ENCODE measurements at places on chromosomes 11 and 22.

DNA sequence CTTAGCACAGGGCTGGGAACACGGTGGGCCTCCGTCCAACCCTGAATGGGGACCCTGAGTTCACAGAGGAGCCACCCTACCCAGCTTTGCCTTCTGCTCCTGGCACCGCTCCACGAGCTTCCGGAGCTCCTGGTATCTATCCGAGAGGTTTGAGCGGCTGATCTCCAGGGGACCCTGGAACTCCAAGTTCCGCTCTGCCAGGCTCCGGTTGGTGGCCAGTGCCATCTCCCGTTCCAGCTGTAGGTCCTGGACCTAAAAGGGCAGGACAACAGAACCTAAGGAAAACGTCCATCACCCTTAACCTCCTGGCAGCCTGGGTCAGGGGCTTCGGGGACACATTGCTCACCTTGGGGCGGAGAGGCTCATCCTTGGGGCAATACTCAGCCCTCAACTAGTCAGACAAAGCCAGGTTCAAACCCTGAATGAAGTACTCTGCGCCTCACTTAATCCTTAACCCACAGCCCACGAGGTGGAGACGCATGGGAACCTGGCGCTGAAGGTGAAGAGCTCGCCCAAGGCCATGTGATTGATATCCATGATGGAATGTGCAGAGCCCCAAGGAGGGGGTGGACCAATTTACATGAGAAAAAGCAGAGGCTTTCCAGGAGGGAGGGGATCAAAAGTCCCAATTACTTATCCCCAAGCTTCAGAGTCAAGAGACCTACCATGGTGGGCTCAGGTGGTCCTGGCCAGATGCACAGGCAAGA, 27.1 kb downstream of the VPS37C start:
- DNase-seq: no peak

GRCh38 chr11:123409456-123410217, 20.4 kb upstream of the GRAMD1B start:
- DNase-seq: no peak

- no peak for DNase-seq
Observed at GRCh38 chr11:37230865-37231264, 632.8 kb upstream of the RAG2 start.

DNA sequence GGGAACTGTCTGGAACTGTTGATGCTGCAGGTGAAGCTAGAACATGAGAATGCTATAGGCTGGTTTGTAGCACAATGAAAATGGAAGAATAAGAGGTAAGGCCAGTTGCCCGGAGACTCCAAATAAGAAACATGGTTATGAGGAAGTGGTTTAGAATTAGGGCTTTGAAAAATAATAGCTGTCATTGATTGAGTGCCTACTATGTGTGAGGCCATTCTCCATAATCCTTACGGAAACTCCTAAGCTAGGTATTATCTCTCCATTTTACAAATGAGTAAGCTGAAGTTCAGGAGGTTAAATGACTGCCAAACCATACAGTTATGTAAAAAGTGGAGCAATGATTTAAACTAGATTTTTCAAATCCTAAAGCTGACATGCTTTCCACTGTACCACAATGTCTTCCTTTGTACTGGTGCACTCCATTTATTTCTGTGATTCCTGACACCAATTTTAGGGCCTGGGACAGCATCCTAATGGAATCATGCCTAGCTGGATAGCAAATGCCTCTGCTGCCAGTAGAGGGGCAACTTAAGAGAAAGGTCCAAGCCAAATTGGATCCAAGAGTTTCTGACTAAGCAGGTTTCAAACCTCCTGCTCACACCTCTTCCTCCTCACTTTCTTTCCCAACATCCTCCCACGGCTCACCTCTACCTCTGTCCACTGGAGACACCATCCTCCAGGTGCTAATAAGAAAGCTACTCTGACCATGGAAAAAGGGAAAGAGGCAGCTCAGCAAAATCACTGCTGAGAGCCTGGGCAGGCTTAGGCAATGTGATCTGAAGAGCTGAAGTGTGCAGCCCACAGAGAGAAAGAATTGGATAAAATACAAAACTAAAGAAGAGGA, 46.9 kb upstream of the PICALM start:
- peak; percentile 92 for DNase-seq

DNA sequence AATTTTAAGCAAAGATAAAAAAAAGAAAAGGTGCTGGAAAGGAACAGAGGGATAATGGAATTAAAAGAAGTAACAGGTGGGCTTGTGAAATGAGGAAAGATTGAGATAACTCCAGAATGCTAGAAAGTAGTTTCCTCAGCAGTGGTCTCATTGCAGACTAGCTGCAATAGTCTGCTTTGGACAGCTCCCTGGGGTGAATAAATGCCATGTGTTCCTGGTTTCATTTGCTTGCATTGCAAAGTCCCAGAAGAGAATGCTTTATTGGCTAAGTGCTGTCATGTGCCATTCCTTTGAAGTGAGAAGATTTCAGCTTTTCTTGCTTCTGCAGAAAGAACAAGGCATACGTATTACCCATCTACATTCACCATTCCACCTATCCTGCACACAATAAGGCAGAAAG, 478.8 kb upstream of the RAG2 start:
- no peak for DNase-seq

DNA sequence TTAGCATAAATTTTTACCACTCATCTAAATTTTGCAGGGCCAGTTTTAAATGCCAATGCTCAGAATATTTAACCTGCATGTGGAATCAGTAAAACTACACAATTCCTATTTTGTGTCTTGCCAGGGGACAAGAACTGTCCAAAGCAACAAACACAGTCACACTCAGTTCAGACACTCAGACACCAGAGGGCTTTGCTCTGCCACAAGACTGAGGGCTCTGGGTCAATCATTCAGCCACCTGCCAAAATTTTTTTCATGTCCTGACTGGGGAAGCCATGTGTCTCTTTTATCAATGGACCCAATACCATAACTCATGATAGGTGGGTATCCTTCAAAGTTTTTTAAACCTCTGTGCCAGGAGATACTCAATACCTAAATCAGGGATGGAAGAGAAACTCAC, 304.0 kb upstream of the ANO3 start:
- no peak for DNase-seq

GRCh38 chr22:22604326-22605073, 39.9 kb upstream of the GGTLC2 start:
- DNase-seq: no peak

GRCh38 chr22:38267086-38267485, 5.7 kb downstream of the TMEM184B start:
- no peak for DNase-seq

DNA sequence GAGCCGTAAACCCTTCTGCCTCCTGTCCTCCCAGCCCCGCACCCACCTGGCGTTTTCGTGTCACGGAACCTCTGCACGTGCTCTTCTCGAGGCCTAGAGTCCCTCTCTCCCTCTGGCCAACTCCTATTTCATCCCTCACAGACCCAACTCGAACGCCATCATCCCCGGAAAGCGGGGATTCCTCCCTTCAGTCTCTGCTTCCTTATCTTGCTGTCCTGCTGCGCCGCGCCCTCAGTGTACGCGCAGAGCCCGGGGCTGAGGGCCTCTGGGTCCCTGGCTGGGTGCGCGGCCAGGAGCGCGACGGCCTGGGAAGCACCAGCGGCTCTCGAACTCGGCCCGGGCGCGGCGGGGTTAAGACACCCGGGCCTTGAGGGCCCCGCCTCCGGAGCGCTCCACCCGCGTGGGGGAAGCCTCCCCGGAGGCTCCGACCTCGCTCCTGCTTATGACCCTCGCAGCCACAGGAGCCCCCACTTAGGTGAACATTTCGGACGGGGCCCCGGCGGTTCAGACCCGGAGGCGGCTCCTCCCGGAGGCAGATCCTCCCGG, 398 bp upstream of the ATG16L2 start:
- peak; percentile 86 for DNase-seq

- no peak for DNase-seq
Observed at GRCh38 chr11:45606514-45607281, 58.7 kb downstream of the CHST1 start.

GRCh38 chr22:30538280-30538679, 8.3 kb downstream of the SEC14L6 start:
- peak; percentile 55 for DNase-seq

DNA sequence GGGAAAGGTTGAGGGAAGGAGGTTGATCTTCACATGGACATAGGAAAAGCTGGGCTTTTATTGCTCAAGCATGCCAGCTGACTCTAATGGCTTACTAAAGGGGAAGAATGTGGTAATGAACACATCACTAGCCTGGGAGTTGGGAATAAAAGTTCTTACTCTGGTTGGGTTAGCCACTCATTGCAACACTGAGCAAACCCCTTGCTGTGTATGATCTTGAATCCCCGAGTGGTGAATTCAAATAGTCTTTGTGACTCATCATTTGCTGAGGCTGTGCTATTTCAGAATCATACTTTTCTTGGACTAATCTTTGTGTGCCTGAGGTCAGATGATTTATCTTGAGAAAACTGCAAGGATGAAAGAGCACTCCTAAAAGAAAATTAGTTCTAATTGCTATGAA, 304.1 kb upstream of the ANO5 start:
- DNase-seq: peak; percentile 75

GRCh38 chr11:47378836-47379170, 456 bp upstream of the SPI1 start:
- no peak for DNase-seq

DNA sequence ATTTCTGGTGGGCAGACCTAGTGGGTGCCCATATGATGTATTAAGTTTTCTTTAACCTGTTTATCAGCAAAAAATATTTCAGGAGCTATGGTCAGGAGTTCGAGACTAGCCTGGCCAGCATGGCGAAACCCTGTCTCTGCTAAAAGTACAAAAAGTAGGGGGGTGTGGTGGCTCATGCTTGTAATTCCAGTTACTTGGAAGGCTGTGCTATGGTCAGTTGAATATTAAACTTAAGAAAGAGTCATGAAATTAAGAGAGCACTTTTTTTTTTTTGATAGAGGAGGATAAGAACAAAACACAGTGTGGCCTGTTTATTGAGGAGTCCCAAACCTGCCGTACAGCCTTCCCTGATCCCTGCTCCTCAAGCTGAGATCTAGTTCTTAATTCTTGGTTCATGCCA, 29.8 kb downstream of the OR6Q1 start:
- DNase-seq: peak; percentile 82

- DNase-seq: no peak
Observed at GRCh38 chr22:36258701-36259614, 6.0 kb downstream of the APOL1 start.

- no peak for DNase-seq
Observed at GRCh38 chr11:35917676-35918075, 26.2 kb upstream of the LDLRAD3 start.

DNA sequence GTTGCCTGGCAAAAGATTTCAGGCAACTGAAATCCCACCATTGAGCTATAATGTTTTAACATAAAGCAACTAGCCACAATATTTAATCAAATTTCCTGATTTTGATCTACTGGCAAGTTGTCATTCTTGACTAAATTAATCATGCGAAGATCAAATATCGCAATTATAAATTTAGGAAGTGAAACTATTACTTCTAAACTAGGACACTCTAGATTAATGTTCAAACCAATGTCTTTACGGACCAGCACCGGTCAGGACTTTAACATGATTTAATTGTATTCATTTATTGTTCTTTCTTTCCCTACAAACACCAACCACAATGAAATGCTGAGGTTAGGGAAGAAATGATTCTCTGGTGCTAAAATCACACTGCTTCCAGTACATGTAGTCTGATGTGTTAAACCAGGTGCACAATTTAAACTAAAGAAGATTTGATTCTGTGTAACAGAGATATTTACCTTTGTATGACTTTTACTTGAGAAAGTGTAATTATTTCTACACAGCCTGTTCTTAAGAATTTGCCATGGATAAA, 14.9 kb downstream of the GAS2 start:
- no peak for DNase-seq

- peak; percentile 29 for DNase-seq
Observed at GRCh38 chr11:61173456-61173855, 12.2 kb upstream of the VPS37C start.

DNA sequence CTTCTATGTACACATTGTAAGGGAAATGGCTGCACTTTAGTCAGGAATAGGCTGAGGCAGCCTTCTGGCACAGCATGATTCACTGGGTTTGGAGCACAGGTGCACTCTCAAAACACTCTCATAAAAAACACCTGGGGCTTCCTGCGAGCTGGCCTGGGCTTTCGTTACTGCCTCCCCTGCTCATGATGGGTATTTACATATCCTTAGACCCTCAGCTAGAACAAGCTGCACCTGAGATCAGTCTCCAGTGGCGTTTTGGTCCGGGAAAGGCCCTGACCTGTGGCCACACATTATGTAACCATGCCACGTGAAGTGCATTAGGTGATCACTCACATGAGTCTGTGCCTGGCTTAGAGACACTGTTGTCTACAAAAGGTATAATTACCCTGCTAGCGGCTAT, 321.7 kb downstream of the TMEM135 start:
- DNase-seq: no peak

DNA sequence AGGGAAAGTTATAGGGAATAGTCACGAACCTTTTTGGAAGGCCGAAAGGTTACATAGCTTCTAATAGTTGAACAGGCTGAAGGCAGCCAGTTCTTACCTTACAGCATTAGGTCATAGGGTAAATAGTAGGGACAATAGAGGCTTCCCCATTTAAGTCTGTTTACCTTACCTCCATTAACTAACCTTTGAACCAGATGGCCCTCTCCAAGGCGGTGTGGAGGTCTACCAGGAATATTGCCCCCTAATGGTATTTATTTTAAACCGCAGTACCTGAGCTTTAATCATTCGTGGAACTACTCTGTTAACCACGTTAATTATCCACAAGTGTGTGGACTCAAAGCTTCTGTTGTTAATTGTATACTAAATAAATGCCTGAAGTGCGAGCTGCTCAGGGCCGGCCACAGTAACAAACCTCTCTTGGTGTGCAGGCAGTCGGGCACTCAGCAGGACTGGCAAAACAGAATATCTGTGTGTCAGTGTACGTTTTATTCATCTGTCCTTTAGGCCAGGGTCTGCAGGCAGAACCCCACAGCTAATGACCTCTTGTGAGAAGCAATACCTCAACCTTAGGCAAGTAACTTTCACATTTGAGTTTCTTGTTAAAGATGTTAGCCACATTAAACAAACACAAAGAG, 81.7 kb downstream of the PRCP start:
- no peak for DNase-seq

GRCh38 chr11:3936517-3936916, 81.1 kb downstream of the STIM1 start:
- DNase-seq: no peak

DNA sequence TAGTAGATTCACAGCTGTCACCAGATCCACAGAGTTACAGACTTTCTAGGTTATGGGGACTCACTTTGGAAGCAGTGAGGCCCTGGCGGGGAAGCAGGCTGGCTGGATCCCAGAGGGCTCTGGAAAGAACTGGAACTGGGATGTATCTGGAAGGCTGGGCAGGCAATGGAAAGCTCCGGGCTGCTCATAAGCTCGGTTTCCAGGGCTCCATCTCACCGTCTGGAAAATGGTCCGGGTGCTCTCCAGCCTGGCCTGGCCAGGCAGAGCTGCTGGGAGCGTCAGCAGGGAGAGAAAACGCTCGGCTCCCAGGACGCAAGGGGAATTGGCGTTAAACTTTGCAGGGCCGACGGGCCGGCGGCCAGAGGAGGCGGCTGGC, 335 bp upstream of the SEZ6L start:
- no peak for DNase-seq

All from kidney tubule cell (primary cell).